NCI-H1694 treated with DMSO at 0.1 percent for 48 hours (cell line): ENCODE measurements at places on chromosomes 13 and 19.

- no peak for DNase-seq
These were observed 152.2 kb upstream of the UBL3 start for GRCh38 chr13:30002577-30002976.

DNA sequence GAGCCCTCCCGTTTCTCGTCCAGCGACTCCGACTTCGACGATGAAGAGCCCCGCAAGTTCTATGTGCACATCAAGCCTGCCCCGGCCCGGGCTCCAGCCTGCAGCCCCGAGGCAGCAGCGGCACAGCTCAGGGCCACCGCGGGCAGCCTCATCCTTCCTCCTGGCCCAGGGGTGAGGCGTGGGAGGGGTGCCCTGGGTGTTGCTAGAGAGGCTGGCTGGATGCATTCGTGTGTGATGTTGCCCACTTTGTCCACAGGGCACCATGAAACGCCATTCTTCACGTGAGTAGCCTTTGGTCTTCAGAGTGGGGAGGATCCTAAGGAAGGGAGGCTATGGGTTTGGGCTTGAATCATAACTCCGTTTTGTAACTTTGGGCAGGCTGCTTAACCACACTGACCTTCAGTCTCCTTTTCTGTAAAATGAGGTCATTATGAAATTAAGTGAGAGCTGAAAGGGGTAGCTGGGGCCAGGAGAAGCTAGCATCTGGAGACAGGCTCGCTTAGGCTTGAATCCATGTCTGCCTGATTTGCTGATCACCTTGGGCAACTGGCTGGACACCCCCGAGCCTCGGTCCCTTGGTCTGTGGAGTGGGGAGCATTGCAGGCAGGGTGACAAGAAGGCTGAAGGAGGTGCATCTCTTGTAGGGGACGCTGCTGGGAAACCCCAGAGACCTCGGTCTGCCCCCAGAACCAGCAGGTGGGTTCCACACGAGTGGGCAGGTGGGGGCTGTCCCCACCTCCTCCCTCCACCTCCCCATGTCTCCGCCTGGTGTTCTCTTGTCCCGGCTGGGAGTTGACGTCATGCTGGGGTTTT, 18.7 kb upstream of the B3GNT3 start:
- DNase-seq = no peak

DNA sequence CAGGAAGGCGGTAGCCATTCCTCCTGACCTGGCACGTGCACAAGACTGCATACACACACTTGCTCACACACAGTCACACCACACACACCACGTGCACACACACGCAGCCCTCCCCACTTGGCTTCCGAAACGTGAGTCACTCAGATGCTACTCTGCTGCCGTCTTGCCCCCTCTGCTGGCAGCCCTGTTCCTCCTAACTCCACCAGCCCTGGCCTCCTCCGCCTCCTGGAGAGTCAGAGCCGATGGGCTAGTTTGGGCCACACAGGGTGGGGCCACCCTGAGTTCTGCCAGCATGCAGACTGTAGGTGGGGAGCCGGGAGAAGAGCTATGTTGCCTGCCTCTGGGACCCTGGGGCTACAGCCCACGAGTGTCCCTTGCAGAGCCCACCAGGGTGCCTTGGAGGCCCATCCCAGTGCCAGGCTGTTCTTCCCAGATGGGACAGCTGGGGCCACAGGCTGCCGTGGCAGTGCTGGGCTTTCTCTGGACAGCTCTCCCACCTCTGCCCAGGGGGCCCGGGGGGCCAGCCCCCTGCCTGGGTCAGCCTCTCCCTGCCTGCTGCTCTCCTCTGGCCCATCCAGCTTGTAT, 12.1 kb downstream of the PIN1 start:
- DNase-seq = peak; percentile 11

DNA sequence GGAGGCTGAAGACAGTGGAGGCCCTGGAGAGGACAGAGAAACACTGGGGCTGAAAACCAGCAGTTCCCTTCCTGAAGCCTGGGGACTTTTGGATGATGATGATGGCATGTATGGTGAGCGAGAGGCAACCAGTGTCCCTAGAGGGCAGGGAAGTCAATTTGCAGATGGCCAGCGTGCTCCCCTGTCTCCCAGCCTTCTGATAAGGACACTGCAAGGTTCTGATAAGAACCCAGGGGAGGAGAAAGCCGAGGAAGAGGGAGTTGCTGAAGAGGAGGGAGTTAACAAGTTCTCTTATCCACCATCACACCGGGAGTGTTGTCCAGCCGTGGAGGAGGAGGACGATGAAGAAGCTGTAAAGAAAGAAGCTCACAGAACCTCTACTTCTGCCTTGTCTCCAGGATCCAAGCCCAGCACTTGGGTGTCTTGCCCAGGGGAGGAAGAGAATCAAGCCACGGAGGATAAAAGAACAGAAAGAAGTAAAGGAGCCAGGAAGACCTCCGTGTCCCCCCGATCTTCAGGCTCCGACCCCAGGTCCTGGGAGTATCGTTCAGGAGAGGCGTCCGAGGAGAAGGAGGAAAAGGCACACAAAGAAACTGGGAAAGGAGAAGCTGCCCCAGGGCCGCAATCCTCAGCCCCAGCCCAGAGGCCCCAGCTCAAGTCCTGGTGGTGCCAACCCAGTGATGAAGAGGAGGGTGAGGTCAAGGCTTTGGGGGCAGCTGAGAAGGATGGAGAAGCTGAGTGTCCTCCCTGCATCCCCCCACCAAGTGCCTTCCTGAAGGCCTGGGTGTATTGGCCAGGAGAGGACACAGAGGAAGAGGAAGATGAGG, 1.5 kb downstream of the PPP1R15A start:
- DNase-seq = no peak

DNA sequence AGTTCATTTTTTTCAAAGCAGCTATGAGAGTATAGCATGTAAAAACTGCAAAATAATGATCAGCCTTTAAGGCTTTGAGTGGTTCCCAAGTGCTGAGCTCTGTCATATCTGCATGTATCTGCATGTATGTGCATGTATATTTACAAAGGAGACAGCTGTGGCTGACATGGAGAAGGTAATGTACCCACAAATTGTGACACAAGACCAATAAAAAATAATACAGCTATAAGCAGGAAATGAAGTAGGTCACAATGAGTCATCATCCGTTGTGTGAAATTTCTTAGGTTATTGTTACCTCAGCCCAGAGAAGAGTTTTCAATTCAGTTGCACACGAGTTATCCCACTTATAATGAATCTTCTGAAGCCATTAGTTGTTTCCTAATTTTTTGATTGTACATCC, 60.9 kb upstream of the MED4 start:
- no peak for DNase-seq

- DNase-seq = no peak
These were observed 12.0 kb downstream of the ETFB start for GRCh38 chr19:51354103-51354741.

- no peak for DNase-seq
These were observed 233.9 kb downstream of the ABCC4 start for GRCh38 chr13:95067303-95067702.

DNA sequence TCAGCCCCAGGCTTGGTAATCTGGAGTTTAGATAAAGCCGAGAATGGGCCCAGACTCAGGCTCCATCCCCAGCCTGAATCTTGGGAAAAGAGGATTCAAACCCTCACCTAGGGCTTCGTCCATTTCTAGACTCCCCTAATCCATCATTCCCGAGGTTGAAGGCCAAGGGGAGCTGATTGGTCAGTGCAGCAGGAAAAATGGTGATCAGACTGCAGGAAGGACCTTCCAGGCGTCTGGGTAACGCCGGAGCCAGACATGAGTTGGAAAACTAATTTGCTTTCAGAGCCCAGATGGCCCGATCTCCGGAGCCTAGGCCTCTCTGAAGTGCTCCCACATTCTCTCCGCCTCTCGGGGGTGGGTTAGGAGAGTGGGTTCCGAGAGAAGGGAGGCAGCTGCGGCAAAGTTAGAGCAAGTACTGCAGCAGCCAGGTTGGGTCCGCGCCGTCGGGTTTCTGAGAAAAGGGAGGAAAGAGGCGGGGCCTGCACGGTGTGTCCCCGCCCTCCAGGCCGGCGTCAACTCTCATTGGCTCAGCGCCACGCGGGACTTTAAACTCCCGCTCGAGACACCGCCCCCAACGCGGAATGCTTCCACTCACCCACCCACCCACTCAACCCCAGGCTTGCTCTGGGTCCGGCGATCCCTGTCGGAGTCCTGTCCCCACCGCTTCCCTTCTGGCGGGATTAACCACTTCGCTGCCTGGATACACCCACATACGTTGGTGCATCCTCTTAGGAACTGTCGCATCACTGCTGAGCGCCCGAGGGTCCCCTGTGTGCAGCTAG, 788 bp upstream of the RTBDN start:
- no peak for DNase-seq

DNA sequence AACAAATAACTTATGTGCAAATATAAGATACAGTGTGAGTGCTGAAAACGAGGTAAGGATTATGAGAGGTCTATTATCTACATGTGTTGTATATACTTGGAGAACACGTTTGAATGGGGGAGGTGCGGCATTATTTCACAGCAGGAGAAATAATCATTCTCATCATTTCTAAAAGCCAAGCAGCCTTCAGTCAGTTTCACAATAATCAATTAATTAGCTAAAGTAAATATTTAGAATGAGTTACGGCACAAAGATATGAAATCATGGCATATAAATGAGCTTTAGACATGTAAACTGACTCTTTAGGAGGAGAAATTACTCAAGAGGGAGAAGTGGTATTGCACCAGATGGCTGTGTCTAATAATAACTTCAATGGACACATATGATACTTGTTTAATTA, 366.6 kb downstream of the DNAJC15 start:
- DNase-seq = peak; percentile 9

DNA sequence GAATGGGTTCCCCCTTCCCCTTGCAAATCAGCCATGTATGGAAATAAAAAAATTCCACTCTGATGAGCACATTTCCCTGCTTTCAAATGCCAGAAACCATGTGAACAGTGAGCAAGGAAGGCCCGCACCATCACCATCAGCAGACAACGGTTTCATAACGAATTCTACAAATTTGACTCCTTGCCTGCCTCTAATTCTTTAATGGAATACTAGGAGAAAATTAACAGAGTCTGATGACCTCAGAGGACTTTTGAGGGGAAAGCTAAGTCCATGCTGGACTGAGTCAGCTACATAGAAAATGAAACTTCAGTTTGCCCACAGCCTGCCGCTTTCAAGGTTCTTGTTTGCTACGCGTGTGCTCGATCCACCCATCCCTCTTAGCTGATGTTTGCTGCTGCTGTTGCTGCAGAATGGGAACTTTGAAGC, 46.7 kb upstream of the KL start:
- no peak for DNase-seq

DNA sequence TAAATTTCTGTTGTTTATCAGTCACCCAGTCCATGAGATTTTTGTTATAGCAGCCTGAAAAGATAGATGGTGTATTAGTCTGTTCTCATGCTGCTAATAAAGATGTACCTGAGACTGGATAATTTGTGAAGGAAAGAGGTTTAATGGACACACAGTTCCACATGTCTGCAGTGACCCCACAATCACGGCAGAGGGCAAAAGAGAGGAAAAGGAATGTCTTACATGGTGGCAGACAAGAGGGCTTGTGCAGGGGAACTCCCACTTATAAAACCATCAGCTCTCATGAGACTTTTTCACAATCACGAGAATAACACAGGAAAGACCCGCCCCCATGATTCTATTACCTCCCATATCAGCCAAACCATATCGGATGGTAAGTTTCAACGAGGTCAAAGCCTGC, 309.2 kb downstream of the LIG4 start:
- DNase-seq = no peak

DNA sequence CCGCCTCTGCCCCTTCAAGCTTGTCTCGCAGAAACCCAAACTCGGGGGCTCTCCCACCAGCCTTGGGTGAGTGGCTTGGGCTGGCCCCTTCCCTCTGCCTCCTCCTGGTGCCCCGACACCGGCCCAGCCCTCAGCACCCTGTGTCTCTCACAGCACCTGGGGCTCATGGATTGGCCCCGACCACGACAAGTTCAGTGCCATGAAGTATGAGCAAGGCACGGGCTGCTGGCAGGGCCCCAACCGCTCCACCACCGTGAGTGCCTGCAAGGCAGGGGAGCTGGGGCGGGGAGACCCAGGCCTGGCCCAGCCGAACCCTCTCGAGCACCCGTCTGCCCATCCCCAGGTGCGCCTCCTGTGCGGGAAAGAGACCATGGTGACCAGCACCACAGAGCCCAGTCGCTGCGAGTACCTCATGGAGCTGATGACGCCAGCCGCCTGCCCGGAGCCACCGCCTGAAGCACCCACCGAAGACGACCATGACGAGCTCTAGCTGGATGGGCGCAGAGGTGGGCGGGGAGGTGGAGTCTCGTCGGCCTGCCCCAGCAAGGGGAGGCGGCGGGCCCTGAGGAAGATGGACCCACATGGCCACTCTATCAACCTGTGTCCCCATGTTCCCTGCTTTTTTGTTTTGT, 13.6 kb downstream of the PRKCSH start:
- DNase-seq = no peak

DNA sequence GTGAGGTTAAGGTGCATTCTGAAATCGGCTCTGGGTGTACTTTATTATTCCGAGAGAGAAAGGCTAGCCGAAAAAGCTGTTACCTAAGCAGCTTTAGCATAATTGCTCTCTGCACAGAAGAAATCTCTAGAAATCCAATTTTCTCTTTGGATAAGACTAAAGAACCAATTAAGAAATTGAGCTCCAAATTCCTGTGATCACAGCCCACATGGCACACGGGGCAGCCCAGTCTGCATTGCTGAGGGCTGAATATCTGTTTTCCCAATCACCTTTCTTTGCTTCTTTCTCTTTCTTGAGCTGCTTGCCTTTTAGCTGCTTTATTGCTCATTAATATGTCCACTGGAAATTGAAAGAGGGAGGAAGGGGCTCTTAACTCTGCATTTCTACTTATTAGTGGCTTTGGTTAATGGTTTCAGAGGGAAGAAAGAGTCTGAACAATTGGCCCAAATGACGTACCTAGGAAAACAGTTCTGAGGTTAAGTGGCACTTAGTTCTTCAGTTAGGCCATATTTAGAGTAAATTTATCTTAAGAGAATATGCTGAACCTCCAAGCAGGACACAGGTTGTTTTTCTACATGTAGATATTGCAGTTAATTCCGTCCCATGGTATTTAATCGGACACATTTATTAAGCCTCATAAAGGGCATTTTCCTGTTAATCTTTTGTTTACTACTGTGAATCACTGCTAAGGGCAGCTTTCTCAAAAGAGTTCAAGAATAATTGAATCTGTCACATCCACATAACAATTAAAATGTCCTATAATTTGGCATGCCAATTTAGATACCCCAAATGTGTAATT, 265.7 kb downstream of the ABCC4 start:
- DNase-seq = no peak

- DNase-seq = no peak
These were observed 15.5 kb downstream of the PGLS start for GRCh38 chr19:17526922-17527321.

- DNase-seq = no peak
These were observed 162.1 kb downstream of the GPC6 start for GRCh38 chr13:93388701-93389100.

DNA sequence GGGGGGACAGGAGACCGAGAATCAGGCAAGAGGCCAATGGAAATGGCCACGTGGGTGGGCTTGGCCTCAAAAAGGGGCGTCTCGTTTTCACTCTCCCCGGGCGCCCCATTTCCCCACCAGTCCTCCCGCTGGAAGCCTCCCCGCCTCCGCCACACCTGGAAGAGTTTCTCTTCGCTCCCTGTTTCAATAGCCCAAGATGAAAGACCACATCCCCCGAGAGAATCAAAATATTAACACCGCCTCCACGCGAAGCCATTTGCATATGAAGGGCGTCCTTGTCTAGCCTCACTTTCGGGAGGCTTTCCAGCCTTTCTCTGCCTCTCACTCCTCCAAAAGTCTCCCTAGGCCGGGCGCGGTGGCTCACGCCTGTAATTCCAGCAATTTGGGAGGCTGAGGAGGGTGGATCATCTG, 691 bp upstream of the OLFM2 start:
- no peak for DNase-seq

GRCh38 chr13:43390619-43391018, 367.2 kb downstream of the DNAJC15 start:
- no peak for DNase-seq
